HepG2 (cell line): ENCODE measurements at places on chromosomes 6 and 20.

DNA sequence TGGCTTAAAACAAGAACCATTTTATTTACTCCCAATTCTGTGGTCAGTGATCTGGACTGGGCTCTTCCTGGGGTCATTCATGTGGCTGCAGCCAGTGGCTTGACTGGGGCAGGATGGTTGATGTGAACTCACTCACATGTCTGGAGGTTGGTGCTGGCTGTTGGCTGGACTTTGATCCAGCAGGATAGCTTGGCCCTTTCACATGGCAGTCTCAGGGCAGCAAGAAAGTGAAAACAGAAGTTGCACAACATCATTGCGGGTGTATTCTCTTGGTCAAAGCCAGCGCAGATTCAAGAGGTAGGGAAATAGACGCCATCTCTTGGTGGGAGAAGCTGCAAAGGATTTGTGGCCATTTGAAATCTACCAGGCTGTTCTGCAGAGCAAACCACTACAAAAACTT is 77.2 kb downstream of the MDGA1 start:
- DNase-seq: peak; percentile 73

- no peak for DNase-seq
Measured at GRCh38 chr6:45606831-45607400, 229.2 kb upstream of the SUPT3H start.

- DNase-seq: no peak
Measured at GRCh38 chr6:79249136-79249535, 14.7 kb upstream of the HMGN3 start.

DNA sequence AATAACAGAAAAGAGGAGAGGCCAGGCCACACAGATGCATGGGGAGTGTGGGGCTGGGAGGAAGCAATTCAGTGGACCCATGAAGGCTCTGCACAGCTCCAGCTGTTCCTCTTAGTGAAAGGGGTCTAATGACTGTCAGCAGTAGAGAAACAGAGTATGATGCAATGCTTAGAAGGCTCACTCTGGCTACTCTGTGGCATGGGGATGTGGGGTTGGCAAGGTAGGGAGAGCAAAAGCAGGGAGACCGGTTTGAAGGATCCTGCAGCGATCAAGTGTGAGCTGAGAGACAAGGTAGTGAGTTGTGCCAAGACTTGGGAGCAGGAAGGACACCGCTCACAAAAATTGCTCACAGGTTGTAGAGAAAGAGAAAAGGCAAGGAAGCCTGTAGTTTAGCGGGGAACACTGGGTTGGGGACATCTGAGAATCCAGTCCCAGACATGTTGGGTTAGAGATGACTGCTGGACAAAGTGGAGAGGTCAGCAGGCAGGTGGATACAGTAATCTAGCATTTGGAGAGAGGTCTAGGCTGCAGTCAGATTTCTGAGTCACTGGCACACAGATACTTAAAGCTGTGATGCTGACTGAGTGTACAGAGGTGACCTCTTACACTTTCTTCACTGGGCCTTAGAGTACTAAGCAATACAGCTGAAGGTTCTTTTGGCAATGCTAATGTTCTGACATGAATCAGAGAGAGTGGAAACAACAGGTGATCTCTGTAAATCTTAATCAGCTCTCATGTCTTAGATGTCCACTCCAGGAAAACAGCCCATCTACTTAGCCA is 27.1 kb downstream of the NAPB start:
- no peak for DNase-seq

DNA sequence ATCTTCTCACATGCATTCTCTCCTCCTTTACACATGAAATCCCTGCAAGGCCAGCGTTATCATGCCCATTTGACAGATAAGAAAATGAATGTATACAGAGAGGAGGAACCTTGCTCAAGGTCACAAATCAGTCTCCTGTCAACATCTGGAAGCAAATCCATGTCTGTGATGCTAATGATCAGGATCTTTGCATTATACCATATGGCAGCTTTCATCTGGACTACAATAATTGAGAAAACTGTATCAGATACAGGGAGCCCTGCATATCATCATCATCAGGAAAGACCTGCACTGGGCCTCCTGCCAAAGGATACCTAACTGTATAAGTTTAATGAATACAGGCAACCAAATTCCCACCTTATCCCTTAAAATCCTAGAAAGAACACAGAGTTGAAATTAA is 213.7 kb downstream of the PTPRT start:
- DNase-seq: no peak

DNA sequence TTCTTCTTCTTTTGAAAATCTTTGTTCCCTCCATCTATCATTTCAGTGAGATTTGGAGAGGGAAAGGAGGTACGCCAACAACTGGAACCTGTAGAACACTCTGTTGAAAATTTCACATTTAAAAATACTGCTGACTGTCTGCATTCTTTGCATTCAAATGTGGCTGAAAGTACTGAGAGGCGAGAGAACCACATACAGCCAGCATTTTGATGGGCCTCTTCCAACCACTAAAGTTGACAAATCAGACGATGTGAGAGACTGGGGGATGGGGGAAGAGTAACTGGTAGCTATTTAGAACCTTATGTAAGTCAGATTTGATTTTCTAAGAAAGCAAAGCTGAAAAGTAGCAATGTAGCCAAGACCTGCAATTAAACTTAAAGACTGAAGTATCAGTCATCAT is 77.5 kb downstream of the FKBP5 start:
- DNase-seq: no peak

DNA sequence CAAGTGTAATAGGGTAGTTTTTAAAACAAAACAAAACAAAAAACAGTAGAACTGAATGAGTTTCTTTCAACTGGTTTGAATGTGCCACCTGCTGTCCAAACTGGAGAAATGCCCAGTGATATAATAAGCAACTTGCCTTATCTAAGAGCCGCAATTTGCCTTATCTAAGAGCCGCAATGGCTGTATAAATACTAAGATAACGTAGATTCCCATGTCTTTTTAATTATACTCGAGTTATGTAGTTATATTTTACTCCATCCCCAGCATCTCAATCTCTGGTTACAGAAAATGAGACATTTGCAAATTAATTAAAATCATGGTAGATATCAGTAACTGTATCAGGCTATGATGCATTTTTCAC is 67.2 kb downstream of the RPP40 start:
- DNase-seq: peak; percentile 59

DNA sequence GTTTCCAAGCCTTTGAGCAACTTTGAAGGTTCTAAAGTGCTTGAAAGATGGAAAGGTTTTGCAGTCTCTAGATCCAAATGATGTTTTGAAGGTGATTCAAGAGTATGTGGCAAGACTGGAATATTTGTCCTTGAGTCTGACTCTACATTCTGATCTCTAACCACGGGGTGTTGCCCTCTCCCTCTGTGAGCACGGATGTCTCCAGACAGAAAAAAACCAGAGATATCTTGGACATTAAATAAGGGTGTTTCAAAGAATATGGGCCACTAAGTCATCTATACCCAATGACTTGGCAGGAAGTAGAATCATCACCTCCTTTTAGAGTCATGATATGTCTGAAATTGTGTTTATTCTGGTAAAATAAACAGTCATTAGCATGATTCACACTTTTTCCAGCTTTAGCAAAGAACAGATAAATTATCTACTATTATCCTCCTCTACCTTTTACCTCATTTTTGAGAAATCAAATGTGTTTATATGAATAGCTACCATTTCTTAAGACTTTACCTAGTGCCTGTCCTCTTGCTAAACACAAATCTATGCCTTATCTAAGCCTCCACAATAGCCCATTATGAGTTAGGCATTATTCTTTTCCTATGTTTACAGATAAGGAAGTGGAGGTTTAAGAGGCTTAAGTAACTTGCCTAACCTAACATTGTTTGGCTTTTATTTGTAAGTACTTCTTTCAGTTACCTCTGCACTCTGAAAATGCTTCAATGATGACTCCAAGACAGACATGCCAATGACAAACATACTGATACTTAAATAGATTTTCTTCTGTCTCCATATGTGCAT is 384.4 kb downstream of the BMP2 start:
- no peak for DNase-seq

DNA sequence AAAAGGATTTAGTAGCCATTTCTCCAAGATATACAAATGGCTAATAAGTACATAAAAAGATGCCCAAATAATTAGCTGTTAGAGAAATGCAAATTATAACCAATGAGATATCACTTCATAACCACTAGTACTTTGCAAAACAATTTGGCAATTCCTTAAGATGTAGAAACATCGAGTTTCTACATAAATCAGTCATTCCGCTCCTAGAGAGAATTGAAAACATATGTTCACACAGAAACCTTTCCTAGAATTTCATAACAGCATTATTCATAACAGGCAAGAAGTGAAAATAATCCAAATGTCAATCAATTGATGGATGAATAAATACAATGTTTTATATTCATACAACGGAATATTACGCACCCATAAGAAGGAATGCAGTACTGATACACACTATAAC is 20.5 kb upstream of the NT5E start:
- no peak for DNase-seq

GRCh38 chr6:165660857-165661663 is 2.0 kb downstream of the PDE10A start:
- no peak for DNase-seq

GRCh38 chr20:19013907-19014306 is 198.5 kb upstream of the SLC24A3 start:
- no peak for DNase-seq
